ENCODE measurements at places on chromosomes 1 and 21.

DNA sequence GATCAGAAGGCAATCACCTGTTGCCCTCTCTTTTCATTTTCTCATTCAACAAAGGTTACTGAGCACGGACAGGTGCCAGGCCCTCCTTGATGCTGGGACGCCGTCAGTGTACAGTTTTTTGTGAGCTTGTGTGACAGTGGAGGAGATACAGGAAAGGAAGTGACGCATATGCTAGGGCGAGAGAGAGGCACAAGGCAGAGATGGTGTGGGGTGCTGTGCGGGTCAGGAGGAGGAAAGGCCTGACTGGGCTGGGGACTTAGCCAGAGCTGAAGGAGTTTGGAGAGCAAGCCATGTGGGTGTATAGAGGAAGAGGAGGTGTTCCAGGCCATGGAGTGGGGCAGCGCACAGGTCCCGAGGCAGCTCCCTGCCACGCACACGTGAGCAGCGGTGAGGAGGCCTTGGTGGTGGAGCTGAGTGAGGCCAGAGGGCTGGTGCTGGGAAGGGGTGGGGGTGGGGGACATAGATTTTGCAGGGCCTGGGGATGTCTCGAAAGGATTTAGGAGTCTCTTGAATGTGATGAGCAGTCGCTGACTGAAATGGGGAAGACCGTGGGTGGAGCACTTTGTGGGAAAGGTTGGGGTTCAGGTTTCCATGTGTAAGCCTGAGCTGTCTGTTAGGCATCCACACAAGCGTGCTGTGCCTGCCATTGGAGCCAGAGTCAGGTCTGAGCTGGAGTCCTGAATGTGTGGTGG is 46.0 kb downstream of the TRAPPC10 start:
- DNase-seq = no peak

- no peak for DNase-seq
These were observed 42.6 kb downstream of the CD34 start for GRCh38 chr1:207868251-207868773.

- peak; percentile 79 for DNase-seq
These were observed 9.1 kb upstream of the LCE2D start for GRCh38 chr1:152654110-152654509.

- DNase-seq = peak; percentile 81
These were observed 2.4 kb downstream of the ARID1A start for GRCh38 chr1:26697978-26698849.

- no peak for DNase-seq
These were observed 408.0 kb downstream of the MATN1 start for GRCh38 chr1:30315185-30315960.

DNA sequence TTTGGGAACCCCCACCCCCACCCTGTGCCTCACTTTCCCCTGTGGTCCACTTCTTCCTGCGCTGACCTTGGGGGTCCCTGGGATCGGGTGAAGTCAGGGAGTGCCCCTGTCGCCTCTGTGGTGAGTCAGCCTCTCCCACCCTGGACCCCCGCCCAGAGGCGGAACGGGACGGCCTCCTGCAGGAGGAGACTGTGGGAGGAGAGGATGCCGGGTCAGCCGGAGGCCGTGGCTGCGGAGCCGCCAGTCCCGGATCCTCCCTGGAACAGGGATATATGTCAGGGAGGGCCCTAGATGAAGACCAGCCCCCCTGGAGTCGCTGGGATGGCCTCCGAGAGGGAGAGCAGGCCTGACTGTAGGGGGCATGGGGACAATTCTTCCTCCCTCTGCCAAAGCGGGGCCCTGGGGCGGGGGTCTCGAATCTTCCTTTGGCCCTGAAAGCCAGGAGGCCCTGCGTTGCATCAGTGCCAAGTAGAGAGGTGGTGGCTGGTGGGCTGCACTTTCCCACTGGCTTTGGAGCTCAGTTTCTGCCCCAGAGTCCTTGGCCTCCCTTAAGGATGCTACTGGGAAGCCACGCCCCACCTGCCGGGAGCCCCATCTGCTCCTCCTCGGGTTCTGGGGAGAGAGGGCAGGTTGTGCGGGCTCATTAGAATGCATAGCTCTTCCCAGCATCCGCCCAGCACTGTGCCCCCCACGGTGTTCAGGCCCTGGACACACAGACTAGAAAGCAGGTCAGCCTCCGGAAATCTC is 930 bp downstream of the ARHGEF10L start:
- DNase-seq = no peak
